HFF-Myc (cell line): ENCODE measurements at places on chromosomes 7 and 10.

DNA sequence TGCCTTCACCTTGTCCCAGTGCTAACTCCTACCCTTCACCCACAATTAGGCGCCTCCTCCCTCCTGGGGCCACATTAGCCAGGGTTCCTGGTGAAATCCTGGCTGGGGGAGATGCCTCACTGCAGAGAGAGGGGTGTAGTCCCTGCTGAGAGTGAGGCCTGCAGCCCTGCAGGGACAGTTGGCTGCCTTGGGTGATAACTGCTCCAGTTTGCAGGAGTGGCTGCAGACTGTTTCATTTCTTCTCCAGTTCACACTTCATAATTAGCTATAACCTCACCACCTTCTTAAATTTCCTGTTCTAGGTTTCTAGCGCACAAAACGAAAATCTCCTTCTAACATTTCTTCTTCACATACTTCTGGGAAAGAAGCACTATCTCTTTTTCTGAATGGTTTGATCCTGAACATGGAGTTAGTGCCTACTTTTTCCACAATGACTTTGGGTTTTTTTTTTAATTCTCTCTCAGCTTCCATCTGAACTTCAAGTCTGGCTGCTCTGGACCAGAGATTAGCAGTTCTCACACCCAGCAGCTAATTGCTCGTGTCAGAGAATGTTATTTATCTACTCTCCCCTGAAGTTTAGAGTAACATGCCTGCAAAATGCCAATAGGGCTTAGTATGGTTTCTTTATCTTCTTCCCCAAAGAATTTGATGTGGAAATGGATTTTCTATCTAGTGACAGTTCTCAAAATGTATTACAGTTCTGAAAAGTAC is 15.5 kb upstream of the JAZF1 start:
- no peak for DNase-seq

DNA sequence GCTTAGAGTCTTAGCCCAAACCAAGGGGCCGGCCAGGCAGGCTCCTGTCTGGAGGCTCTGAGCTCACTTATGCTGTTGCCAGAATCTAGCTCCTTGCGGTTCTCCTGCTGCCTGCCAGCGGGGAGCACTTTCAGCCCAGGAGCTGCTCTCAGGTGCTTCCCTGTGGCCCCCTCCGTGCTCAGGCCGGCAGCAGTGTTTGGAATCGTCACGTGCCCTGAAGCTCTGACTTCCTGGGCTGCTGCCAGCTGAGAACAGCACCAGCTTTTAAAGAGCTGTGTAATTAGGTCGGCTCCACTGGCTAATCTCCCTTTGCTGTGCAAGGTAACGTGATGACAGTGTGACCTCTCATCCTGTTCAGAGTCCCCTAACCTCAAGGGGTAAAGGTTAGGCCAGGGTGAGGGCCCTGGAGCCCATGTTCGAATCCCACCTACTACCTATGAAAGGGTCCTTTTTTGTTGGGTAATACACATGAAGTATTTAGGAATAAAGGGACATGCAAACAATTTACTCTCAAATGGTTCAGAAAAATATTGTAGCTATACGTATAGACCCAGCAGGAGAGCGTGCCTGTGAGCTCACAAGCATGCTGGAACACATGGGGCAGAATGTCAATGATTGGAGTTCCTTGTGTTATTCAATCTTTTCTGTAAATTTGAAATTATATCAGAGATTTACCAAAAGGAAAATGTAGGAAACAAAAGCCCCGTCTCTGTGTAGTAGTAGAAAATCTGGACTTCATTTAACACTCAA is 16.6 kb downstream of the ZNF862 start:
- DNase-seq = no peak

GRCh38 chr7:68998136-68998535 is 600.1 kb upstream of the AUTS2 start:
- no peak for DNase-seq

GRCh38 chr10:69874449-69874848 is 72.7 kb downstream of the COL13A1 start:
- no peak for DNase-seq

GRCh38 chr10:91787810-91788209 is 10.4 kb upstream of the TNKS2 start:
- no peak for DNase-seq

DNA sequence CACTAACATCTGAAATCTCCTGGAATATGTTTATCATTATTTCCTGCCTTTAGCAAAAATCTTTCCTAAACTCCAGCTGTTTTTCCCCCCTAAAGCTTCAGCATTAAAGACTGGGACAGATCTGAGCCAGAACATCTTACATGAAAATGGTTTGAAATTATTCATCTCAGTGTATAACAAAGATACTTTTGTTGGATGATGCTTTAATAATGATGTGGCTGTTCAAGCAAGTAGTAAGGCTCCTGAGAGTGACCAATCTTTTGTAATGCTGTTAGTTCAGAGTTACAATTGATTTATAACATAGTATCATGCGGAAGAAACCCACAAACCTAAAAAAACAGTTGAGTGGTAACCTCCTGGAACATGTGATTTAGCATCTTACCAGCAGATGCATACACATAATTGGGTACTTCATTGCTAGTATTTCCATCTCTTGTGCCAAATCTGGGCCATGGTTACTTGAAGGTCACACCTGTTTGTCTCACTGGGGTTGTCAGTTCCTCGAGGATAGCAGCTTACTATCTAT is 1.5 kb downstream of the BZW2 start:
- no peak for DNase-seq

DNA sequence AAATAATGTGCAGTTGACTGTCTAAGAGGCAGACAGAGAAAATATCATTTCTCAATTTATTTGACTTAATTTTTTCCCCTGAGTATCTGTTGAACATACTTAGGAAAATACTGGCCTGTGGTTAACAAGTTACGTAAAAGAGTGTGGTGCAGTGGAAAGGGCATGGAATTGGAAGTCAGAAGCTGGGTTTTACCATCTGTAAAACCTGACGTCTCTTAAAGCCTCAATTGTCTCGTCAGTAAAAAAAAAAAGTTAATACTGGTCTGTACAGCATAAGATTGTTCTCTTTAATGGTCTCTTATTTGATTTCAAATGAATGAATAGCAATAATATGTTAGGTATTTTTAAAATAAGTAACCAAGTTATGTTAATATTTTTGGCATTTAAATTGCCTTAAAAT is 67.8 kb downstream of the PHTF2 start:
- DNase-seq = no peak

DNA sequence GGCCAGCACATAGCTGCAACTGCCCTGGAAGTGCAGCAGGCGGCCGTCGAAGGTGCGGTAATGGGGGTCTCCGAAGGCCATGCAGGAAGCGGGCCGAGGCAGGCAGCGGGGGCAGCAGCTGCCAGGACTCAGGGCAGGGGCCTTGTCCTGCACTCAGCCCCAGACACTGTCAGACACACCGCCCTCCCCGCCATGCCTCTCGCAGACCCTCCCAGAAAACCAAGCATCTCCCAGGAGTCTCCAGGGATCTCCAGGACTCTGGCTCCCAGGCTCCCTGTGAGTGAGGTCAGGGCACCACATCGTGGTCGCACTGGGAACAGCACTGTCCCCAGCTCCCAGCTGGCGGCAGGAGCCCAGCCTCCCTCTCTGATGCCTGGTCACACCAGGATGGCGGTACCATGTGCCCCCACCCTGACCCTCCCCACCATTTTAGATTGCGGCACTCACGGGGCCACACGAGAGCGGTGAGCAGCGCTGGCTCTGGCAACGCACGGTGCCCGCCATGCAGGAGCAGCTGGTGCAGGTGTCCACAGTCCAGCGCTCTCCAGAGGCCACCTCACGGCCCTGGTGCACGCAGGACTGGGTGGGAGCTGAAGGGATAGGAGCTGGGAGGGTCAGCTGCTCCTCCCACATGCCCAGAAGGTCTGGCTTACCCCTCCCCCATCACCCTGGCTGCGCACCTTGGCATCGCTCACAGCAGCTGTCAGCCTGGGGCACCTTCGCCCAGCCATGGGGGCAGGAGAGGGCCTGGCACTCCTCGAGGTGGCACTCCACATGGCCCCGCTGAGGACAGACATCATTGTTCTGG is 17.5 kb downstream of the ATP6V1F start:
- DNase-seq = no peak

DNA sequence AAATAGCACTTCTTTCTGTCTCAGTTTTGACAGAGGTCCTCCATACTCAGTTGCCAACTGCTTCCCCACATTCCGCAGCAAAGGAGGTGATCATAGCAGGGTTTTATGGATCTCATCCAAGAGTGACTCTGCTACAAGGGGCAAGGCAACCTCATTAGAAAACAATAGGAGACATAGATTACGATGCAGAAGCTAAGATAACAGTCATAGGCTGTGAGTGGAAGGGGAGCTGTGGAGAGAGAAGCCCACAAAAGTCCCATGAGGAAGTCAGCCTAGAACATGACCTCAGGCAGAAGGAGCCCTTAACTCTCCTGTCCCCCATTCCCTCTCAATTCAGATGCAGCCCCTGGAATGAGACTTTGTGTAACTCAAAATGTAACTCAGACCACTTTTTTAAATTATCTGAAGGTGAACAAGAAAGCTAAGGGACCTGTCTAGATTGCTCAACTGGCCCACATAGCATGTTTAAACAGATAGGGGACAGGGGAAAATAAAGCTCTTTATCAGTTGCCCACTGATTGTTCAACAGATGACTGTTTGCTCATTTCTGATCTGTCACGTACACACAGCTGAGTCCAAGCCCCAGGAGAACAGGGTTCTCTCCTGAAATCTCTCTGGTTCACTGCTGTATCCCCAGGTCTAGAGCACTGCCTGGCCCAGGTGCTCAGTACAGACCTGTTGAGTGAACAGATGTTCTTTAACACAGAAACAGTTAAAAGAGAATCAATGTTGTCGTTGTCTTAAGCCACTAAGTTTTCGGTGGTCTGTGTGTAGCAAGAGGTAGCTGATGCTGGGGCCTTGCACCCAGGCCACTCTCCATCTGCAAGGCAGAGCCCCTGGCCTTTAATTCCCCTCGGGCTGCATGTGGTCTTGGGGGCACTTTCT is 1.5 kb upstream of the NCOA4 start:
- DNase-seq = no peak

- DNase-seq = no peak
Measured at GRCh38 chr10:124708246-124708779, 35.9 kb downstream of the FAM53B start.

DNA sequence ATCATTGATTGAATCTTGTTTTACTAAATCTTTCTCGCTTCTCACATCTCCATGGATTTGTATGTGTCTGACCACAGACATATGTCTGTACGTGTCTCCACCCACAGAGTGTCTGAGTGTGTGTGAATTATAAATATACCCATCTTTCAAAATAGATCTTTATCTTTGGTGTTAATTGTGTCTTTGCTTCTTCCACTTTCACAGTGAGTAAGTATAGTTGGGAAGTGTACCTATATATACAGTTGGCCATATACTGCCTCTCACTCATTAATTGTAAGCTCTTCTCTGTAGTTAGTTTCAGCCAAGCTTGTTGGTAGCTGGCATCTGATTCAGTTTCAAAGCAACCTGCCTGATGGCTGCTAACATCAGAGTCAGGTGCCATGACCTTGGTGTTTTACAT is 18.4 kb downstream of the EEPD1 start:
- no peak for DNase-seq
